ENCODE measurements at places on chromosomes 11 and 22.

GRCh38 chr11:26792941-26793340, 71.1 kb upstream of the SLC5A12 start:
- no peak for DNase-seq

- DNase-seq: no peak
These were observed 448.0 kb upstream of the CCDC90B start for GRCh38 chr11:83734120-83734519.

- peak; percentile 4 for DNase-seq
These were observed 82.0 kb downstream of the SLC1A2 start for GRCh38 chr11:35337136-35337913.

DNA sequence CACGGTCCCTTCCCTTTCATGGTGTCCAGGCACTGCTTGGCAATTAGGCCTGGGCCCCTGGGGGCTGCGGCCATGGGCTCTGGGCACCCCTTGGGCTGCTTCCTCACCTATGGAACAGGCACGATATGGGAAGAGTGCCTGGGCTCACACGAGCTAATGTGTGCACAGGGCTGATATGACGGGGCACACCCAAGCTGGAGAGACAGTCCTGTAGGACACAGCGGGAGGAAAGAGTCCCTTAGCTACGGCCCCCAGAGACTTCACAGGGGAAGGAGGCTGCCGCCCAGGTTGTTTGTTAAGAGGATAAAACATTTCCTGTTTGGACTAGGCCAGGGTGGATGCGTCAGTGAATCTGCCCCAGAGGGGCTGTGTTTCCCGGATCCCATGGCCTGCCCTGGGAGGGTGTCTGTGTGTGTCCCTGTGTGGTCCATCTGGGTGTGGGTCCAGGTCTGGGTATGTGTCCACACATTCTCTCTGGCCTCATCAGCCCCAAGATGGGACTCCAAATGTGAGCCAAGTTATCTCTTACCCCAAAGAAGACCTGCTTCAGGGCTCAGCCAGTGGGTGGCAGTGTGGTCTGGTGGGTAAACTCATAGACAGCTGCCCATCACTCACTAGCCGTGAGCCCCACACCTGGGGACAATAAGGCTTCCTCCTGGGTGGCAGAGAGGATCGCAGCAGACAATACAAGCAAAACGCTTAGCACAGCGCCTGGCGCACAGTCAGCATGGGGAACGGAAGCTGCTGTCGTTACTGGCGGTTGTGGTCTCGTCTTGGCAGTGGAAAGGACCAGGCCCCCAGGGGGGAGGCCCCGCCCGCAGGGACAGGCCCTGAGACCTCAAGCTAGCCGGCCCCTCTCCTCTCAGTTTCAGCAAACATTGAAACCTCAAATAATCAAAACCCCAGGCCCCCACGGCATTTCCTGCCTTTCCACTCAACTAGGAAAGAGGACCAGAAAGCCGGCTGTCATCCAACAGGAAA, 3.2 kb upstream of the EMID1 start:
- peak; percentile 90 for DNase-seq

DNA sequence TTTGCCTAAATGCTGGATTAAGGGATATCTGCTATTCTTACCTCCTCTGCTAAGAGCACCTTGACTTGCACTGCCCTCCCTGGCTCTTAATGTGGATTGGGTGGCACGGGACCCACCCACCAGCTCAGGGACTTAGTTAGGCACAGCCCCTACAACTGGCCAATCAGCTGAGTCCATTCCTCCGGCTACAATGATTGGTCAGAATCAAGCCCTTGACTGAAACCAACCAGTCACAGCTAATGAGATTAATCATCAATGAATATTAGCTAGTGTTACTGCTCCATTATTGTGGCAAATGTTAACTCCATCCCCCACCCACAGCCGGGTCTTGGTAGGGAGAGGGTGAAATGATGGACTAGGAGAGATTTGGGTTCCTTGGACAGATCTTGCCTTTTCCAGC, 328.0 kb downstream of the MN1 start:
- DNase-seq: no peak

DNA sequence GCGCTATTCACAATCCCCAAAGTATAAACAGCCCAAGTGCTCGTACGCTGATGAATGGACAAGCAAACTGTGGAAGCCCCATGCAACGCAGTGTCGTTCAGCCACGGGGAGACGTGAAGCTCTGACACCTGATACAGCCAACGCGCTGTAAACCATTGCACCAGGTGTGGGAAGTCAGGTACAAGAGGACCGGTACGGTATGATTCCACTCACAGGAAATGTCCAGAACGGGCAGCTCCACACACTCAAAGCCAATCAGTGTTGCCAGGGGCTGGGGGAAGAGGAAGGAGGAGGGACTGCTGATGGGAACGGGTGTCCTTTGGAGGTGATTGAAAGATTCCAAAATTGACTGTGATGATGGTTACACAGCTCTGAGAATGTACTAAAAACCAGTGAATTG, 64.5 kb downstream of the BRD1 start:
- DNase-seq: no peak

- no peak for DNase-seq
These were observed 63.9 kb upstream of the CSNK2A3 start for GRCh38 chr11:11416917-11417316.

DNA sequence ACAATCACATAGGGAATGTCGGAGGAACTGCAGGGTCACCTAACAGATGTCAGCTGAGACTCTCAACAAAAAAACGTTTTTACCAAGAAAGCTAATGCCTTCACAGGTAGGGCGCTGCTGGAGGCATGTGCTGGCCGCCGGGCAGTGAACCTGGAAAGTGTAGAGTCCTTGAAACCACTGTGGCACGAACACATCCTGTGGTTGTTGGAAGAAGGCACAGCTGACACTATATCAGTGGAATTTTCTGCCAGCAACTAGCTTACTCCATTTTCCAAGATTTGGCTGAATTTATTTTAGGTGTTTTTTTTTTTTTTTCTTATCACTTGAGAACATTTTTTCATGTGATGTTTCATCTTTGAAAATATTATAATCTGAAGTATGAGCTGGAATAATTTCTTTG, 14.2 kb downstream of the TRMU start:
- DNase-seq: no peak

GRCh38 chr22:25668437-25668836, 73.6 kb upstream of the MYO18B start:
- no peak for DNase-seq

- no peak for DNase-seq
These were observed 7.8 kb downstream of the OR8B12 start for GRCh38 chr11:124535552-124536232.

DNA sequence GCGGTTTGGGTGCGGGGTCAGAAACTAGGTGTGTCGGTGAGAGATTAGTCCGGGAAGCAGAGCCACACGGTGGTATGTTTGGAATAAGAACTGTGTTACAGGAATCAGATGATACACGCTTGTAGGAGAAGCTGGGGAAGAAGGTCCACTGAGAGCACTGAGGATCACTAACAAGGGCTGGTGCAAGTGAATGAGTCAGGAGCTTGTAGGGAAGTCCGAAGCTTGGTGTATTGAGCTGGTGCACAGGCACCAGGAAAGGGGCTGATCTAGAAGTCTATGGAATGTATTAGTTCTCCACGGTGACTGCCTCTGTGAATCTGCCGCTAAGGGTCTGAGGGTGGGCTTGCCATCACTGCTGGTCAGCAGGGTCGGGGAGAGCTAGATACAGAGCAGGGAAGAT, 18.8 kb upstream of the GRK3 start:
- no peak for DNase-seq

DNA sequence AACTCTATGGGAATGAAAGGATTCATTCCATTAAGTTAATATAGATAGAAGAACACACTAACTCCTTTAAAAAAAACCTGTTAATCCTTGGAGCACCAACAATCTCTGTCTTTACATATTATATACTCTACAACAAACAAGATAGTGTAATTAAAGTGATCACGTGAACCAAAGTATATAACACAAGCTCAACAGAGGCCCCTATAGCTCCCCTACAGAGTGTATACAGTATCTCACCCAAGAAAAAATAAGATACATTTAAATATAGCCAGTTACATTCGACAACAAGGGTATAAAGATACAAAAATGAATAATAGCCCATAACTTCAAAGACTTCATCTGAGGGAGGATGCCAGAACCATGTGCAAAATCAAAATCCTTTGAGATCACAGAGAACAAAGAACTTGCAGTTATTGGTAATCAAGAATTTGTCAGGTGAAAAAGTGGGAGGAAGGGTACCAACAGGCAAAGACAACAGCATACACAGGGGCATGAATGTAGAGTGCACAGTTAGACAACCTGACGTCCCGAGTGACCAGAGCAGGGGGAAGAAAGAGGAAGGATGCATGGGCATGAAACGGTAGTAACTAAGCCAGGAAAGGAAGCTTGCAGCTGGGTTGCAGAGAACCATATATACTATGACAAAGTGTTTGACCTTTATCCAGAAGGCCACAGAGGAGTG, 4.7 kb downstream of the FCHSD2 start:
- DNase-seq: no peak

DNA sequence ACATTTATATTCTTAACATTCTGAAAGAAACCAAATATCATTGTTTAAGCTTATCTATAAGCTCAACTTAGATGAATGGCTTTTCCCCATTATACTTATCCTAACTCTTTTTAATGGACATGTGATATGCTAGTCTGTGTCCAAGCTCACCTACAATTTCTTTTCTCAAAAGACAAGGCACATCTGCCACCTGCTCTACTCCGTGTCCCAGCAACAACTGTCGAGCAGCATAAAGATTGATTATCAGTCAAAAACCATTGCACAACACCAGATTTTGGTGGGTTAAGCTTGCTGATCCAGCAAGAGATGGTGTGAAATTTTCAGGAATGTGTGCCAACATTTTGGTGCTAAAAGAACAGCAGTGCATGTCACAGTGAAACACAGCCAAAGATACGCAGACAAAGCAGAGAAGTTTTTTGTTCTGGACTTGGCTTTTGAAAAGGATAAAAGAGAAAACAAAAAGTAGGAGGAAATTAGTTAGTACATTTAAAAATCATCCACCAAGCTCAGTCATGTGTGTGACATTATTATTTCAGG, 65.8 kb downstream of the DCDC1 start:
- DNase-seq: no peak

- DNase-seq: no peak
These were observed 229.0 kb upstream of the ZC3H12C start for GRCh38 chr11:109864151-109864661.

DNA sequence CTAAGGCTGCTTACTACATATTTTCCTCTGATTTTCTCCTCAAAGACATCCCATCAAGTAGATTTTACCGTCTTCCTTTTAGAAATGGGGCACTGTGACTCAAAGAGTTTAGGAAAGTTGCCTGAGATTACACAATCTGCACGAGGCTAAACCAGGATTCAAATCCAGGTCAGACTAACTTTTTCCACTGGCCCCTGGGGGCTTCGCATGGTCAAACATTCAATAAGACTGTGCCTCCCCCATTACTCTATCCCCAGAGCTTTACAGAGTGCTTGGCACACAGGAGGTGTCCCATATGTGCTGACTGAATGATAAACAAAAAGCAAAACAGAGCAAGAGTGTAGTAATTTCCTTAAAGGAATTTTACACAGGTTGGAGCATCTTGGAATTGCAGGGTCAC, 118.1 kb upstream of the TEAD1 start:
- DNase-seq: no peak

DNA sequence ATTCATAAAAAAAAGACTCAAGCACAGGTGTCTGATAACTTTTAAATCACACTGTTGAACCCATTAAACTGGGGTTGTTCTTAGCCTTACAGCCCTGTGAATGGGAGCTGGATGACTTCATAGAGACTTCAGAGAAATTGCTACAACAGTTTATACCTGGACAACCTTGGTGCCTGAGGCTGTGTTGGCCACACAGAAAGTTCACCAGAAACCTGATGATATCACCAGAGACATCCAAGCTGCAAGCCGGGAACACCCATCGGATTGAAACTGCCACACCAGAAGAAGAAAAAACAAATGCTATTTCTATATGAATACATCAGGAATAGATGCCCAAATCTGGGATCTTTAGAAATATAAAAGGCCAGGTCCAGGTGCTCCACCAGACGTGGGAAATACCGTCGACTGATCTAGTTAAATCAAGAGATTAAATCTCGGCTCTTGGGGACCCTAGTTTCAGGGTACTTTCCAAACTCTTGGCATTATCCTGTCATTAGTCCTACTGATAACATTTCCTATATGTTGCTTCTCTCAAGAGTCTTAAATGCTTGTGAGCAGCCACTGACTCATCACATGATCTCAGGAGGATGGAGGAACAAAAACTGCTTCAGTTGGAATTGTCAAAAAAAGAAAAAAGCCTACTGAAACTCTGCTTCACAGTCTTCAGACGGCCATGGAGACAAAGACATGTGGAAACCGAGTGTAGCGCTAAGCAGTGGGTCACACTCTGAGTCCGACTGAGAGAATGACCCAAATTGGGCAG, 28.6 kb upstream of the APOL5 start:
- DNase-seq: no peak

DNA sequence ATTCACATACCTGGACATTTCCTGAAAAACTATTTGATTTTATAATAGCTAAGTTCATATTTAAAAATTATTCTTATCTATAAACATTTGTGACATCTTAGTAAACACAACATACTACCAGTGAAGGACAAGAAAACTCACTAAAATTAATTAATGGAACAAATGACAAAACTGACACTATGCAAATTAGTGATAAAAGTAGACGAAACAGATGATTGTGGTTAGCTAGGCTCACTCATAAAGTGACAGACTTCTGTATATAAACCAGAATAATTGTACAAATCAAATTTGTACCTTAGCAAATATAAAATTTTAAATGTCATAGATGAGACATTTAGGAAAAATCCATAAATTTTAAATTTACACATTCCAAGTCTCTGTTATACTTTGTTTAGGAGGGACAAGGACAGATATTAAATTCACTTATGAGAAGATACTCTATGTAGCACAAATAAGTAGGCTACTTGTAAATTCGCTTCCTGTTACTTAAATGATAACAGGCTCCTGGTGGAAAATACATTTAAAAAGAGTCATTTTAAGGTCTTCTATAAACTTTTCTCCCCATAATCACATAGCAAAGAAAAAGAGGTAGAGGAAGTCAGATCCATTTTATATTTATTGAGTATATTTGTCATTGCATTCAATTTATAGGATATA, 81.2 kb downstream of the KIF18A start:
- DNase-seq: no peak

DNA sequence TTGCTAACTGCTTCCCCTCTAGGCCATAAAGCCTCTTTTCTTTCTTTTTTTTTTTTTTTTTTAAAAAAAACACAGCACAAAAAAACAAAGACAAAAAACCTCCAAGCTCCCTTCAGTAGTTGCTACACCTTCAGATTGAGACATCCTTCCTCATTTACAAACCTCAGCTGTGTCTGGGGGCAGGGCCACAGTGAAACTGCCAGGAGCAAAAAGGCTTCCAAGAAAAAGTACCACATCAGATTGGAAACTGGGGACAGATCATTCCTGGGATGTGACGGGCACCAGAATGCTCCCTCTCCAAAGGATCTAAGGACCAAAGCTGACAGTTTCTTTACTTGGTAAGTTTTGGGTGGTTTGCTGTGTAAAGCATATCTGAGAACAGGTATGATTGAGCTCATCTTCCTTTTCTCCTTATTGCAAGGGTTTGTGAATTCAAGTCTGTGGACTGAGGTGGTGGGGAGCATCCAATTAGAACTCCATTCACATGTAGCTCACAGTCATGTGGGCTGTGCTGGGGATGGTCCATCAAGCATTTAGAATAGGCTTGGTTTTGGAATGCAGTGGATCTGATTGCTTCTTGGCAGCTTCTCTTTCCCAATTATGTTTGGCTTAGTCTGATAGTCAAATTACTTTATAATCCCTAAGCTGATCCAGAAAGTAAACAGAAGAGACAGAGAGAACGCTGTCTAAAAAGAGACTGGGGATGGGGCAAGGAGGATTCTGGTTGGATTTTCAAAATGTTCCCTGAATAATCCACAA, 705 bp downstream of the BBOX1 start:
- no peak for DNase-seq
